ENCODE measurements at places on chromosomes 7 and 10.

- no peak for DNase-seq
Measured at GRCh38 chr7:4794591-4795350, 19.3 kb downstream of the AP5Z1 start.

GRCh38 chr10:84818961-84819360 is 490.6 kb downstream of the CCSER2 start:
- no peak for DNase-seq

GRCh38 chr7:131521651-131522163 is 34.7 kb downstream of the PODXL start:
- DNase-seq, result no peak

DNA sequence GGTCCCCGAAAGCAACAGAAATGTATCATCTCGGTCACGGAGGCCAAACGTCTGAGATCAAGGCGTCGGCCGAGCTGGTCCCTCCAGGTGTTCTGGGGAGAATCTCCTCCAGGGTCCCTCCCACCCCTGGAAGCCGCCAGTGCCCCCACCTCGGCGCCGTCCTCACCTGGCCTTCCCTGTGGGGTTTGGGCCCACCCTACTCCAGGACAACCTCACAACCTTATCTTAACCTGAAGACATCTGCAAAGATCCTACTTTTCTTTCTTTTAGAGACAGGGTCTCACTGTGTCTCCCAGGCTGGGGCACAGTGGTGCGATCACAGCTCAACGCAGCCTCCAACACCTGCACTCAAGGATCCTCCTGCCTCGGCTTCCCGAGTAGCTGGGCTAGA is 33.4 kb downstream of the ADAP1 start:
- no peak for DNase-seq

GRCh38 chr10:4196183-4196582 is 411.2 kb upstream of the KLF6 start:
- DNase-seq, result no peak

- no peak for DNase-seq
Measured at GRCh38 chr7:74502216-74502891, 48.6 kb downstream of the GTF2IRD1 start.

DNA sequence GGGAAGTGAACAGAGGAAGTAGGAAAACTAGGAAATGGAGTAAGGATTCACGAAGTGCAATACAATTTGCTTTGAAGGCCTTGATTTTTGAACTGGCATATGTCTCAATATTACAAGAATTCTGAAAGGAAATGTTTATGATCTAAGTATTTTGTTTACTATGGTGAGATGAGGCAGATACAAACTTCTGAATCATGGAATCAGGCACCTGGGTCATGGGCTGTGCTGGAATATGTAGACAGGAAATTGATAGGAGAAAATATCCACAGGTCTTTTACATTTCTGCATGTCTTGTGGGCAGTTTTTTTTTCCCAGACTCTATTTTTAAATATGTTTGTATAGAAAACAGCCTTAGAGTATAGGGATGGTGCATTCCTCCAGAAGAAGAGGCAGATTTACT is 117.1 kb downstream of the PPP1R3A start:
- no peak for DNase-seq

- no peak for DNase-seq
Measured at GRCh38 chr10:93034426-93034825, 26.2 kb upstream of the CYP26C1 start.

All from stimulated activated effector memory CD8-positive, alpha-beta T cell treated with anti-CD3 and anti-CD28 coated beads, Interleukin-12 subunit alpha, Interleukin-12 subunit beta, amount 100 ng/mL, for 72 hours (primary cell).